ENCODE measurements at places on chromosomes 7 and 10. TPM values are rescaled to one million over a fixed set of nuclear protein-coding genes. Genes with fewer than 3 reads are reported as not detected.

Gene CABCOCO1
- polyA plus RNA-seq, result 3.3 TPM

Gene BLVRA
- polyA plus RNA-seq, result 47.1 TPM

GRCh38 chr7:27187475-27188385 lies 2.7 kb upstream of the HOXA11 start:
- peaks cover 100% of the 10 kb centered on the region for H3K27me3 ChIP-seq
- H3K36me3 ChIP-seq, result no peaks in the 10 kb centered on the region
- peaks cover 5% of the 10 kb centered on the region for H3K4me1 ChIP-seq

- H3K4me1 ChIP-seq, result no peaks in the 10 kb centered on the region
- H3K4me3 ChIP-seq, result no peak overlapping the region
- no peak for DNase-seq
- H3K27ac ChIP-seq, result no peak overlapping the region
- no peaks in the 10 kb centered on the region for H3K36me3 ChIP-seq
- H3K27me3 ChIP-seq, result no peaks in the 10 kb centered on the region
Observed at GRCh38 chr10:12750526-12751201, 250.8 kb downstream of the CCDC3 start.

- H3K36me3 ChIP-seq, result no peaks in the 10 kb centered on the region
- no peaks in the 10 kb centered on the region for H3K27me3 ChIP-seq
- no peak for DNase-seq
- no peaks in the 10 kb centered on the region for H3K4me1 ChIP-seq
- no peak overlapping the region for H3K27ac ChIP-seq
- no peak overlapping the region for H3K4me3 ChIP-seq
Observed at GRCh38 chr7:39304178-39304577, 262.0 kb upstream of the YAE1 start.

Measured in left lung (tissue), 14 donors.